Astrocyte (in vitro differentiated cells and primary cell): ENCODE measurements at places on chromosomes 12 and 14. TPM values are rescaled to one million over a fixed set of nuclear protein-coding genes. Genes with fewer than 3 reads are reported as not detected.

DNA sequence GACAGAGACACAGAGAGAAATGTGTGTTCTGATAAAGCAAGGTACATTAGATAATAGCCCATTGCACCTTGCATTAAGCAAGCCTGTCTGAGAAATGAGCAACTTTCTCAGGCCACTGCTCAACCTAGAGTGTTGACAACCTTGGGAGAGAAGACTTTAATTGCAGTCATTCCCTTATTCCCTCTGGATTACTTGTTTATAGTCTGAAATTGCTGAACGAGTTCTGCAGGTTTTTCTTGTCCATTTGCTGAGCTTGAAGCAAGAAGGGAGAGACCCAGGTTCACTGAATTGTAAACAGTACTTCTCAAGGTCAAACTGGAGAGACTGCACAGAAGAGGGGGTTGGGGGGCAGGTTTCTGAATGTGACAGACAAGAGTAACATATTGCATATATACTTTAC, 159.4 kb upstream of the PLEKHG7 start:
- H3K27ac ChIP-seq, result no peak overlapping the region
- no peaks in the 10 kb centered on the region for H3K36me3 ChIP-seq
- H3K4me3 ChIP-seq, result no peak overlapping the region
- no peak for DNase-seq

DNA sequence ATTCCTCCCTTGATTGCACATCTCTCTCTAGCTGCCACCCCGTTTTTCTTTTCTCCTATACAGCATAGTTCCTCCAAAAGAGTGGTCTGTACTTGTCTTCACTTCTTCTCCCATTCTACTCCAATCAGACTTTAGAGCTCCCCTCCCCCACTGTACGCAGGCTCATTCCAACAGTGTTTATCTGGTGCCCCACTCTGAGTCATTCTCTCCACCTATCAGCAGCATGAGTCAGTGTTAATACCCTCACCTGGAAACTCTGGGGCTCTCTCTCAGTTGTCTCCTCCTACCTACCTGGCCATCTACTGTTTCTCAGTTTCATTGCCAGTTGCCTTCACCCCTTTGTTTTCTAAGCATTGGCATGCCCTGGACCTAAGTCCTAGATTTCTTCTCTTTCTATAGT, 175.1 kb upstream of the ARHGAP5 start:
- H3K4me1 ChIP-seq, result no peaks in the 10 kb centered on the region
- DNase-seq, result no peak
- no peaks in the 10 kb centered on the region for H3K27me3 ChIP-seq
- no peaks in the 10 kb centered on the region for H3K36me3 ChIP-seq
- no peak overlapping the region for H3K27ac ChIP-seq

DNA sequence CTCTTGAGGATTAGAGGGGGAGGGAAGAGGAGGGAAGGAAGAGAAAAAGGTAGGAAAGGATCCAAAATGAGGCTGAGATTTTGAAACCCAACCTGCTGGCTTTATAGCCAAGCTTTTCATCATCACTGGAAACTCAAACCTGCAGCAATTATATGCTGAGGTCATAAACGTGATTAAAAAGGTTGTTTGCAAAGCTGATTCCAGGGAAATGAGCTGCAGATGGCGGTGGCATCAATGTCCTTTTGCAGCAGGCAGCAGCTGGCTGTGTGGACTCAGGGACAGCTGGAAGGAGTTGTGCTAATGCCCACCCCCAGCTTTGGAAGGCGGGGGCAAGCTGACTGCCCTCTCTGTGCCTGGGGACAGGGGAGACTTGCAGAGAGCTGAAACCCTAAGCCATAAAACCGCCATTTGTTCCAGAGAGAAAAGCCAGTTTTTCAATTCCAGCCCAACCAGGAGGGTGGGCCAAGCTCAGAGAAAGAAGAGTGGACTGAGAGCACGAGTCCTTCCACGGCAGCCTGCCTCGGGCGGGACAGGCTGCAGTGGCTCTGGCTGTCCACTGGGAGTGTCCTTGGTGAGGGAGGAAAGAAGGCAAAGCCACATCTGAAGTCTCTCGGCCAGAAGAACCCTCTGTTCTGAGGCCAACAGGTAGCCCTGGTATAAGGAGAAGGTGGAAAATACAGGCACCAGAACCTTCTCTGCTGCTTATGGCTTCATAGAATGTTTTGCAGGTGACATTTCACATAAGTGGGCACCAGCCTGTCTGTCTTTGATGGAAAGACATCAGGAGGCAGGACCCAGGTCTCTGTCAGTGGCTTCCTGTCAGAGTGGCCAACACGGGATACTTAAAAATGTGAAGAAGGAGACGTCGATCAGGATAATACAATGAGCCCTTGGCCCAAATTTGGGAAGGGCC, 90.7 kb downstream of the SINHCAF start:
- H3K36me3 ChIP-seq, result no peaks in the 10 kb centered on the region
- no peak overlapping the region for H3K27ac ChIP-seq
- H3K27me3 ChIP-seq, result peaks cover 40% of the 10 kb centered on the region
- peak; percentile 36 for DNase-seq
- H3K4me1 ChIP-seq, result no peaks in the 10 kb centered on the region

- peak; percentile 95 for DNase-seq
- no peak overlapping the region for H3K4me3 ChIP-seq
- peaks cover 31% of the 10 kb centered on the region for H3K4me1 ChIP-seq
- H3K27me3 ChIP-seq, result no peaks in the 10 kb centered on the region
- no peaks in the 10 kb centered on the region for H3K36me3 ChIP-seq
Observed at GRCh38 chr14:63896278-63896720, 43.5 kb downstream of the SYNE2 start.

DNA sequence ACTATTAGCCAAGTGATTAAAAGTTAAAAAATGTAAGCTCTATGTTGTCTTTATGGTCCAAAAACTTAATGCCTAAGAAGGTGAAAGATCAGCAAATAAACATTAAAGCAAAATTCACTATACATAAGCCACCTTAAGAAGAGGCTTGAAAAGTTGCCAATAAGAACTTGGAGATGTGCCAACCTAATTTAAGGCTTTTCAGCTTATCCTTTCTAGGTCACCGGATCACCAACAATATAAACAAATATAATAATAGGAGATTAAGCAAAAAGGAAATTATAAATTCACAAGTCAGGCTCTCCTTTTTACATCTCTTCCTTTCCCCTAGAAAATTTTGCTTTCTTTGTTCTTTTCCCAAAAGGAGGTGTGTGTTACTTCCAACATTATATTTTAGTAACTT, 30.9 kb downstream of the SLC2A3 start:
- H3K4me3 ChIP-seq, result no peak overlapping the region
- DNase-seq, result no peak
- peaks cover 12% of the 10 kb centered on the region for H3K4me1 ChIP-seq
- H3K27me3 ChIP-seq, result no peaks in the 10 kb centered on the region

DNA sequence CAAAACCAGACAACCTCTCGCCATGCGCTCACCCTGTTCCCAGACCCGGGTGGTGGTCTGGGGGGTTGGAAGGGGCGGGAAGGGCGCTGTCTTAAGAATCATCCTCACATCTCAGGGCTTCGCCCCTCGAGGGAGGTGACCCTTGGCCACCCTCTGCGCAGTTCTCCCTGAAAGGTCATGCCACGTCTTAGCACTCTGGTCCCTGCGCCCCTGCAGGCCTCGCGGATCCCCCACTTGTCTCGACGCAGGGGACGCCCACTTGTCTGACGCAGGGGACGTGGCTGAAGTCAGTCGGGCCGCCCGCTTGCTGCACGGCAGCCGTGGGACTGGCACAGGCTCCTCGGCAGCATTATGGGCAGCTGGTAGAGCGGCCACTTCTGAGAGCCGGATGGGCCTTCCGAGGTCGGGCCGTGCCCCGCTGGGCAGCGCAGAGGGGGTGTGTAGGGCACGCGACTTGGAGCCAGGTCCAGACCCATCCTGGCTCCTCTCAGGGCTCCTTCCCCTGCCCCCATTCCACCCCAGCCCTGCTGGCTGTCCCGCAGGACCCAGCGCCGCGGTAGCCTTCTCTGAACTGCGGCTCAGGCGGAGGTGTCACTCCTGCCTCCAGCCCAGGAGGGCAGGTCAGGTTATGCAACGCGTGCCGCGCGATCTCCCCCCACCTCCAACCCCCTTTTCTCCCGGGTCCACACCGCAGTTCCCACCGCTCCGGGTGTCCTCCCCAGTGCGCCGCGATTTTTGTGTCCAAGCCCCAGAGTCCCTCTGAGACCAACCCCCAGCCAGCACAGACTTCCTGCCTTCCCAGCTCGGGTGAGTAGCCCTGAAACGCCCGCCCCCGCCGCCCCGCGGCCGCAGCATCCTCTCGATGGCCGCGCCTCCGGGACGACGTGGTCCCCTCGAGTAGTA, 40.9 kb upstream of the CAPRIN2 start:
- peaks cover 36% of the 10 kb centered on the region for H3K4me1 ChIP-seq
- no peaks in the 10 kb centered on the region for H3K27me3 ChIP-seq
- peak overlapping the region; percentile 99 for H3K27ac ChIP-seq
- peak overlapping the region; percentile 75 for H3K4me3 ChIP-seq
- peaks cover 17% of the 10 kb centered on the region for H3K36me3 ChIP-seq

DNA sequence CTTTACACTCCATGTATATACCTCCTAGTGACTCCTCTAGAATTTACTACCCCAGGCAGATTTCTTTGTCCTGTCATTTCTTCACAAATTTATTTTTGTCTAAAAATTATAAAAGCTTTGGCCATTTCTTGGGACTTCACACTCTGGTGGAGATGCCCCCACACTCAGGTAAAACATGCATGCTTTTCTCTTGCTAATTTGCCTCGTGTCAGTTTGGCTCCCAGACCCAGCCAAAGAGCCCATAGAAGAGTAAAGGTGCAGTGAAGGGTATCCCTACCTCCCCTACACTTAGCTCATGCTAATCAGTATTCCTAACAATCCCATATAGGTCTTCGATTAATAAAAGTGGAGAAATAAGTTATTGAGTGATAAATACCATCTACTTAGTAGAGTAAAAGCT, 256.5 kb upstream of the KRR1 start:
- H3K36me3 ChIP-seq, result no peaks in the 10 kb centered on the region
- no peak for DNase-seq
- H3K4me1 ChIP-seq, result peaks cover 13% of the 10 kb centered on the region
- no peaks in the 10 kb centered on the region for H3K27me3 ChIP-seq
- no peak overlapping the region for H3K4me3 ChIP-seq

DNA sequence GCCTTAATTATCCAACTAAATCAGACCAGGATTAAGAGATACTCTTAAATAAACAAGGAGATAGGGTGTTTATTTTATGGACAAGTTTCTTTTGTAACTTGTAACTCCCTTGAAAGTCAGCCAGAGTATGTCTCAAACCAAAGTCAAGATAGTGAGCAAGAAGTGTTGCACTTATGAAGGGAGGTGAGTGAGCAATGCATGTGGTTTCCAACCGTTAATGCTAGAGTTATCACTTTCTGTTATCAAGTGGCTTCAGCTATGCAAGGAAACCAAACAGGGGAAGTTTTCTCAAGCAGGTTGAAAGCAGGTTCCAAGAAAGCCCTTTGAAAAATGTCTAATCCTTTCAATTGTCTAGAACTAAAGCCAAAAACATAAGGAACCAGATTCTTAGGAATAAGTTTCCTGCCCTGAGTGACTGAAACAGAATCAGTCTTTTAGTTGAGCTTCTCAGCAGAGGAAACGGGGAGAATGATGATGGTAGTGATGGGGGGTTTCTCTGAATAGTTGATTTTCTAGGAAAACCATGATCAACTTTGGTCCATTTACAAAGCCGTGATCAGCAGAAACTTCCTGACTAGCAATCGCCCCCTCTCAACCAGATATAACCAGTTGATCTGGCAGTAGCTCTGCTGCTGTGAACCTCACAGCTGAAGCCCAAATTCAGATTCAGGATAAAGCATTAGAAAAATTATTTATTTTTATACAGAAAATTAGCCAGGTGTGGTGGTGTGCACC, 128.4 kb downstream of the DAD1 start:
- peak; percentile 89 for DNase-seq
- peaks cover 14% of the 10 kb centered on the region for H3K27me3 ChIP-seq
- no peak overlapping the region for H3K4me3 ChIP-seq

GRCh38 chr14:66443785-66444184, 42.4 kb upstream of the CCDC196 start:
- DNase-seq, result no peak
- no peak overlapping the region for H3K4me3 ChIP-seq
- H3K27me3 ChIP-seq, result no peaks in the 10 kb centered on the region
- no peaks in the 10 kb centered on the region for H3K4me1 ChIP-seq

GRCh38 chr12:105562199-105562971, 231.9 kb downstream of the C12orf75 start:
- no peaks in the 10 kb centered on the region for H3K36me3 ChIP-seq
- H3K4me3 ChIP-seq, result peak overlapping the region; percentile 53
- H3K4me1 ChIP-seq, result peaks cover 18% of the 10 kb centered on the region
- DNase-seq, result peak; percentile 89
- peak overlapping the region; percentile 91 for H3K27ac ChIP-seq
- H3K27me3 ChIP-seq, result no peaks in the 10 kb centered on the region

- H3K4me3 ChIP-seq, result peak overlapping the region; percentile 67
- H3K36me3 ChIP-seq, result no peaks in the 10 kb centered on the region
- H3K4me1 ChIP-seq, result peaks cover 4% of the 10 kb centered on the region
Observed at GRCh38 chr12:51424094-51424661, 453 bp upstream of the SLC4A8 start.

DNA sequence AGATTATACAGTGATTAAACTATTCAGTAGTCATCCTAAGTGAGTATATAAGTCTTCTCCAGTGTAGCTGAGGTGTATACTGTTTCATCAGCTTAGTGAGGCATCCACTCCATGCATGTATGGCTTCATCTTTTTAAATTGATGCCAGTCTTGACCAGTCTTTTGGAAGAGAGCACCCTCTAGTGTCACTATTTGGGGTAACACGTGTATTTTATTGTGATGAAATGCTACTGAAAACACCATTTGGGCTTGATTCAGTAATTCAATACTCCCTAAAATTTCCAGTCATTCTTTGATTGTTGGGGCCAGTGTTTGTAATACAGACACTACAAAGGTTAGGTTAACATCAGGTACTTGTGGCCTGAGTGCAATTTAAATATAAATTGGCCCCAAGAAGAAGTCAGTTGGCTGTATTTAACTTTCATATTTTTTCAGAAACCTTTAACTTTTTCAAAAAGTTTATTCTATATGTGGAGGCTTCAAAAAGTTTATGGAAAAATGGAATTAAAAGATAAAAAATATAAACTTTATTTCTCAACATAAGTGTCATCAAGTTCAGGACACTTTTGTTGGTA, 35.3 kb downstream of the MIPOL1 start:
- no peaks in the 10 kb centered on the region for H3K27me3 ChIP-seq
- H3K4me3 ChIP-seq, result no peak overlapping the region
- no peak overlapping the region for H3K27ac ChIP-seq
- peak; percentile 27 for DNase-seq

The OTX2 gene
- total RNA-seq, result 2.3 and 8.2 TPM in 2 replicates

The BDKRB2 gene
- total RNA-seq, result 0.70 and 0.89 TPM in 2 replicates

The SLC5A8 gene
- not detected in 2 replicates for total RNA-seq

The GPR68 gene
- total RNA-seq, result 0.38 and 0.50 TPM in 2 replicates

The CPSF2 gene
- 58.6 and 60.9 TPM in 2 replicates for total RNA-seq

The ABCD4 gene
- 48.6 and 49.2 TPM in 2 replicates for total RNA-seq

The CACNB3 gene
- total RNA-seq, result 36.2 and 40.5 TPM in 2 replicates

The GALNT16 gene
- 6.2 and 6.3 TPM in 2 replicates for total RNA-seq
